Activated naive CD8-positive, alpha-beta T cell treated with anti-CD3 and anti-CD28 coated beads, Interleukin-2, amount 50 U/mL, for 16 hours (primary cell): ENCODE measurements at places on chromosomes 1 and 21.

- no peak for DNase-seq
Measured at GRCh38 chr1:64526312-64526711, 56.4 kb downstream of the CACHD1 start.

DNA sequence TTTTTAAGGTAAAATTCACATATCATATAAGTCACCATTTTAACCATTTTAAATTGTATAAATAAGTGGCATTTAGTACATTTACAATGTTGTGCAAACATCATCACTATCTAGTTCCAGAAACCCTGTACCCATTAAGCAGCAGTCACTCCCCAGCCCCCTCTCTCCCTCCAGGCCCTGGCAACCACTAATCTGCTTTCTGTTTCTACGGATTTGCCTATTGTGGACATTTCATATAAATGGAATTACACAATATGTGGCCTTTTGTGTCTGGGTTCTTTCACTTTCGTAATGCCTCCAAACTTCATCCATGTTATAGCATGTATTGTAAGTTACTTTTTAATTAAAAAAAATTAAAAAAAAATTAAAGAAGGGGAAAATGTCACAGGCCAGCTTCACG is 58.0 kb upstream of the RAB3GAP2 start:
- DNase-seq, result no peak

GRCh38 chr1:201718346-201719202 is 110.4 kb upstream of the IPO9 start:
- no peak for DNase-seq

GRCh38 chr1:16369821-16370220 is 2.8 kb downstream of the SZRD1 start:
- no peak for DNase-seq

GRCh38 chr1:117899801-117900200 is 29.6 kb downstream of the GDAP2 start:
- DNase-seq, result no peak

GRCh38 chr1:100073531-100073930 is 59.2 kb downstream of the SASS6 start:
- no peak for DNase-seq

GRCh38 chr1:93025572-93025971 is 53.5 kb upstream of the MTF2 start:
- no peak for DNase-seq

GRCh38 chr1:219726480-219727272 is 113.8 kb upstream of the ZC3H11B start:
- no peak for DNase-seq

- DNase-seq, result no peak
Measured at GRCh38 chr21:14259747-14260146, 43.8 kb downstream of the RBM11 start.

GRCh38 chr1:193703655-193704054 is 517.2 kb upstream of the B3GALT2 start:
- no peak for DNase-seq

- DNase-seq, result no peak
Measured at GRCh38 chr1:229006121-229006870, 264.6 kb upstream of the RAB4A start.

DNA sequence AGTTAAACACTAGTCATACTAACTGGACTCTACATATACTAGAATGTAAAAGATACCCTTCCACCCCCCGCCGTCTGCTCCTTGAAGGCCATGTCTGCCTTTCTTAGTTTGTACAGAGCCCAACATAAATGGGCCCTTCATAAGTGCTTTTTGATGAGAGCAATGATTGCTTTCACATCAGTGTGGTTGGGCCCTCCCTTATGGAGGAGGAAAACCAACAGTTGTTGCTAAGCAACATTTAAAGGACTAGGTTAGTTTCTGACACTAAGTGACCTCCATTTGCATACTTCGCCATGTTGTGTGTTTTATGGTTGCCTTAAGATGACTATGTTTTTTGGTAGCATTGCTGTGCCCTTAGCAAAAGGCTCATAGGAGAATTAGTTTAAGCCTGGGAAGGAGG is 182.0 kb upstream of the SGIP1 start:
- DNase-seq, result no peak

GRCh38 chr1:25900219-25900618 is 6.0 kb downstream of the STMN1 start:
- DNase-seq, result no peak
